ENCODE measurements at places on chromosomes 7 and 10.

DNA sequence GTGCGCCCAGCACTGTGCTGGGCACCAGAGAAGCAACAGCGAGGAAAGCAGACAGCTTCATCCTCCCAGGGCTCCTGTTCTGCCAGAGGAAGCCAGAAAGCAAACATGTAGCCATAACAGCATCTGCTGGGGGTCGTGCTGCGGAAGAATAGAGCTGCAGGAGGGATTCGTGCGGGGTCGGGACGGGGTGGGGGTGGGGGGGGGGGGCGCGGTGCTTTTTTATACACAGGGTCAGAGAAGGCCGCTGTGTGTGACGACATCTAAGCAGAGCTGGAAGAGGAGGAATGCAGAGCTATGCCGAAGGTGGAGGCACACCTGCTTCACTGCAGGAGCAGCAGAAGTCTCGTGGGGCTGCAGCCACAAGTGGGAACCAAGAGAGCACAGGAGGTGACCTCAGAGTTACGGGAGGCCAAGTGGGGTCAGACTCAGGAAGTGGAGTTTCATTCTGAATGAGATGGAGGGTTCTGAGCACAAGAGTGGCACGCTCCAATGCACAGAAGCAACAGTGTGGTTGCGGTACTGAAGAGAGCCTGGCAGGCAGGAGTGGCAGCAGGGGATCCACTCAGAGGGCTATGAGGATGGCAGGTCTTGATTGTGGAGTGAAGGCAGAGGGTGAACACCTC is 11.1 kb downstream of the PKD1L1 start:
- no peak for DNase-seq

GRCh38 chr7:75861636-75862035 is 17.2 kb upstream of the RHBDD2 start:
- DNase-seq: no peak

DNA sequence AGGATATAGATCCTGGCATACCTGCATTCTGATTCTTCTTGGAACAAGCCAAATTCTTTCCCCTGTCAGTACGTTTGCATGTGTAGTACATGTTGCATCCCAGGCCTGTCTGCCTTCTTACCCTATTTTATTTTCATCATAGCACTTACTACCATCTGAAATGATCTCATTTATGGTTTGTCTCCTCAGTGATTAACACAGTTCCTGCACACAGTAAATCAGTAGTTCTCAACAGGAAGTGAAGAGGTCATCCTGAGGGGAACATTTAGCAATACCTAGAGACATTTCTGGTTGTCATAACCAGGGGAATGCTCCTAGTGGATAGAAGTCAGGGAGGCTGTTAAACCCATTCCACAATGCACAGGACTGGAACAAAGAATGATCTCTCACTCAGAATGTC is 38.2 kb upstream of the SLC26A4 start:
- DNase-seq: no peak

- no peak for DNase-seq
Measured at GRCh38 chr7:41005374-41005901, 697.5 kb downstream of the INHBA start.

DNA sequence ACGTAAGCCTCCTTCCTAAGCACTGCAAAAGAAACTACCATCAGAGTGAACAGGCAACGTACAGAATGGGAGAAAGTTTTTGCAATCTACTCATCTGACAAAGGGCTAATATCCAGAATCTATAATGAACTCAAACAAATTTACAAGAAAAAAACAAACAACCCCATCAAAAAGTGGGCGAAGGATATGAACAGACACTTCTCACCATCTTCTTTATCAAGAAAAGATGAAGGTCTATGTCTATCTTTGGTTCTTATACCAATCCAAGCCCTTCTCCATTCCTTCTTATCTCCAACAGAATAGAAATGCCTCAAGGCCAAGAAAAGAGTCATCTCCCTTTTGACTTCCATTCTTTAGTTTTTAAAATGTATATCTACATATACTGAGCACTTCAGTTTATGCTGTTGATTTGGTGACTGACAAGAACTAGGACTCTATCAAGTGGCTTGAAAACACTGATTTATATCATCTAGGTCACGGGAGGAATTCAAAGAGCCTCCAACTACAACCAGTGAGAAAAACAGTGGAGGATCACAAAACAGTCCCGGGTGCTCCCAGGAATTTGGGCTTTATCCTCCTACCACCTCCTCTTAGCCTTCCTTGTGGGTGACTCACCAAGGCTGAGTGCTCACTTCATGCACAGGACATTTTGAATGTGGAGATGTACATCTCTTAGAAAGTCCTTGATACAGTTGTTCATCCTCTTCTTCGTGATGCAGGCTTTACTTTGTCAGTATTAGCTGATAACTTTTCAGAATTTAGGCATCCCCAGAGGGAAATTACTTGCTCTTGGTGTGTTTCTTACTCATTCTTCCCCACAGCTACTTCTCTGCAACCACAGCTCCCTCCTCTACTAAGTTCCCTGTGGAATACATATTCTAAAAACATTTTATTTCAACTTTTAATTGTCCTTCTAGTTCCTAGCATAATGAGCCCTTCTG is 15.4 kb downstream of the TAS2R41 start:
- DNase-seq: no peak

GRCh38 chr10:24416248-24416647 is 207.3 kb downstream of the KIAA1217 start:
- no peak for DNase-seq

- DNase-seq: no peak
Measured at GRCh38 chr7:26485367-26485934, 193.8 kb downstream of the SNX10 start.

DNA sequence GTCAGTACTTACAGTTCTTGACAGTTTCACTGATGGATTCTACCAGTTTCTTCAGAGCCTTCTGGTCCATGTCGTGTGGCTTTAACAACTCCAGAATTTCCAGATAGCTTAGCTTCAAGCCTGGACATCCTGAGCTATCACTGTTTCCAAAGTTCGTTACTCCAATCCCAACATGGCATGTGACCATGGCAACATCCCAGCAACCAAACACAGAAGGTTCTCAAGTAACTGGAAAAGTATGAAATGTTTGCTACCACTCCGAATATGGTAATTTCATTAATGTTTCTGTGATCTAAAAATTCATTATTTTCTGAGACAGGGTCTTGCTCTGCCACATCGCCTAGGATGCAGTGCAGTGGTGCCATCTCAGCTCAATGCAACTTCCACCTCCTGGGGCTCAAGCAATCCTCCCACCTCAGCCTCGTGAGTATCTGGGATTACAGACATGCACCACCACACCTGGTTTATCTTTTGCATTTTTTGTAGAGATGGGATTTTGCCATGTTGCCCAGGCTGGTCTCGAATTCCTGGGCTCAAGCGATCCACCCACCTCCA is 29.3 kb downstream of the RBM48 start:
- no peak for DNase-seq

GRCh38 chr10:16792675-16793074 is 24.5 kb downstream of the RSU1 start:
- DNase-seq: no peak

GRCh38 chr10:121838931-121839330 is 88.9 kb downstream of the ATE1 start:
- DNase-seq: no peak

DNA sequence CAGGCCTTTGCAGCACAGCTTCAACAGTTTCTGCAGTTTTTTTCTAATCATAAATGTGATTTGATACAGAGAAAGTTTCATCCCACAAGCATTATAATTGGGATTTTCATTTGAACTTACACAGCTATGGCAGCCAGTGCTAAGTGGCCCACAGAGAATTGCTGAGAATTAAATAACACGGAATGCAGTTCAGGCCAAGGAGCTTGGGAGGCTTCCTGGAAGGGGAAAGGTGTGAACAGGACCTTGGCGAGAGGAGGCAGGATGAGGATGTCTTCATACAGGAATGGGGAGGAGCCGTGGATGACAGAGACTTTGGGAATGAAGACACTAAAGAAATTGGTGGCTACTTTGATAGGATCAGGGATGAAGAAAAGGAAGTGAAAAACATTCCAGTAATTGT is 95.3 kb downstream of the ZNF22 start:
- DNase-seq: no peak

- no peak for DNase-seq
Measured at GRCh38 chr10:61589547-61590243, 73.0 kb upstream of the CABCOCO1 start.

DNA sequence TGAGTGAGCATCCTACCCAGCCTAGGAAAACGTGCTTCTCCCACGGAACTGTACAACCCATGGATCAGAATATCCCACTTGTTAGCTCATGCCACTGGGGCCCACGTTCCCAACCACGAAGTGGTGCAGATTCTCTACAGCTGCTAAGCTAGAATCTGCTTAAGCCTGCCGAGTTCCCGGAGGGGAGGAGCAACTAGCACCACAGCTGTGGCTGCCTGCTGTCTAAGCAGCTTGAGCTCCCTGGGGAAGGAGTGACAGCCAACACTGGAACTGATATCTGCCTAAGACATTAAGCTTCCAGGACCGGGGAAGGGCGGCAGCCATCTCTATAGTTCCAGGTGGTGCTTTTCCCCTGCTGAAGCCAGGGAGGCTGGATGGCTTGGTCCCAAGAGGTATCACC is 334.7 kb upstream of the CHRM2 start:
- no peak for DNase-seq

DNA sequence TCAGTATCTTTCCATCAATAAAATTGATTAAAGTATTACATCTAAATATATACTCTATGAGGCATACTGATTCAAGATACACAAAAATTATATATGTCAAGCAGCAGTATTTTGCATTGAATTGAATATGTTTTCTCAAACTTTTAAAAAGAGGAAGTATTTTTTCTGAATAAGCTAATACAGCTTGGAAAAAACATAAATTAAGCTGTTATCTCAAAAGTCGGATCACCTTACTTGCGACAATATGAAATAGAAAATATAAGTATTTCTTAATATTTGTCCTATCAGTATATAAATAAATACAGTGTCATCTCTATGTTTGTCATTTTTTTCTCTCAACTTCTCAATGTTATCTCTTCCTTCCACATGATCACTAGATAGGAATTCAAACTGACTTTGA is 139.3 kb downstream of the MBL2 start:
- no peak for DNase-seq

- DNase-seq: no peak
Measured at GRCh38 chr7:3887096-3887690, 586.1 kb downstream of the SDK1 start.

DNA sequence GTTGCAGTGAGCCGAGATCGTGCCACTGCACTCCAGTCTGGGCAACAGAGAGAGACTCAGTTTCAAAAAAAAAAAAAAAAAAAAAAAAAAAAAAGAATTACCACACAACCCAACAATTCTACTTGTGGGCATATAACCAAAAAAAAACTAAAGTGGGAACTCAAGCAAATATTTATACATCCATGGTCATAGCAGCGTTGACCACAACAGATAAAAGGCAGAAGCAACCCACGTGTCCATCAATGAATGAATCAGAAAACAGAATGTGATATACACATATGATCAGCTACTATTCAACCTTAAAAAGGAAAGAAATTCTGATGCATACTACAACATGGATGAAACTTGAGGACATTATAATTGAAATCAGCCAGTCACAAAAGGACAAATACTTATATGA is 179.3 kb upstream of the NEBL start:
- no peak for DNase-seq

DNA sequence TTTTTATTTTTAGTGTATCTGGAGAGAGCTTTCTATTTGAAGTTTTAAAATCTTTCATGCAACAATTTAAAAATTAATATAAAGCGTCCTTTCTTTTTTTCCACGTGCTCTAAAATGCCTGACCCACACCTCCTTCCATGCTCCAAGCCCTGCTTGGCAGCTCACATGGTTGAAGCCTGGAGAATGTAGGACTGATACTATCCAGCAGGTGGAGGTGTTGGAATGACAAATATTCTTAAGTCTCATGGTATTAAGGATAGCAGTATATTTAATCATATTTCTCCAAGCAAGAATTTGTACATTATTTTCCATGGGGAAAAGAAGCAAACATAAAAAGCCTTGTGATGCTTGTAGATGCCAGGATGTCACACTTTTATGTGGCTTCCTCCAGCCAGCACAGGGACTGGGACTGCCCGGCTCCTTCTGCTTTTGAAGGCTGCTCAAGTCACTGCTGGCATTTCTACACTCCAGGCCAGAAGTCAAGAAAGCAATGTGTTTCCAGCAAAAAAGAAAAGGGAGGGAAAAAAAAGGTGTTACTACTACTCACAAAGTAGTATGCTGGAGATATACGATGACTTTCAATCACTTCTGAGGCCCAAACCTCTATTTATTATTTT is 49.7 kb downstream of the BZW2 start:
- DNase-seq: no peak

GRCh38 chr7:102981451-102981850 is 68.7 kb downstream of the LRRC17 start:
- DNase-seq: no peak

DNA sequence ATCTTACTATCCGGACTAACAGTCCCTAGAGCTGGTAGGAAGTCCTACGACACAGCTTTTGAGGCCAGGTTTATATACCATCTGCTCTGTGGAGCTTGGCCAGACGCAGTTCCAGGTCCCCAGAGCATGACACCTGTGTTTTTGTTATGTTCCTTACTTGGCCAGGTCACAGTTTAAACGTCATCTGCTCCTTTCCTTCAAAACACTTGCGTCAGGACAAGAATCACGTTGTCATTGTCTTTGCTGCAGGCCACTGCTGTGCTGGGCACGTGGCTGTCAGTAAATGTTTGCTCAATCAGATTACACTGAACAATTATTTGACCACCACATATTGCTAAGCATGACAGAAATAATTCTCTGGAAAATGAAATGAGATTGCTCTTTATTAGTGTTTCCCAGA is 23.9 kb downstream of the SLC18A2 start:
- no peak for DNase-seq

GRCh38 chr10:24706479-24707118 is 17.1 kb downstream of the ARHGAP21 start:
- no peak for DNase-seq

DNA sequence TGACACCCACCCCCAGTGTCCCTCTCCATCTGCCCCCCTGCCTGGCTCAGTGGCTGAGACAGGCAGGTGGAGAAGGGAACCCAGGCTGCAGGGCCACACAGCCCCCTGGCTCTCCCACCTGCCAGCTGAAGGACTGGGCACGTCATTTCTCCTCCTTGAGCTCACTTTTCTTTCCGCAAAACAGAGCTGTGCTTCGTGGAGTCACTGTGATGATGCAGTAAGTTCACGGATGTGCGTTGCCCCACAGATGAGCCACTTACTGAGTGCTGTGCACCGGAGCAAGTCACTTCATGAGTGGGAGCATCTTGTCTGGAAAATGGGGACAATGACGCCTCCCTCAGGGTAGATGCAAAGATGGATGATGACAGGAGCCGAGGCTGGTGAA is 2.7 kb downstream of the OPN4 start:
- DNase-seq: no peak

GRCh38 chr10:93715345-93715744 is 13.0 kb upstream of the FRA10AC1 start:
- no peak for DNase-seq

All from mesothelial cell of epicardium (in vitro differentiated cells).